ENCODE measurements at places on chromosomes 7 and 10.

GRCh38 chr10:118332236-118332635 is 9.9 kb downstream of the FAM204A start:
- DNase-seq: no peak

DNA sequence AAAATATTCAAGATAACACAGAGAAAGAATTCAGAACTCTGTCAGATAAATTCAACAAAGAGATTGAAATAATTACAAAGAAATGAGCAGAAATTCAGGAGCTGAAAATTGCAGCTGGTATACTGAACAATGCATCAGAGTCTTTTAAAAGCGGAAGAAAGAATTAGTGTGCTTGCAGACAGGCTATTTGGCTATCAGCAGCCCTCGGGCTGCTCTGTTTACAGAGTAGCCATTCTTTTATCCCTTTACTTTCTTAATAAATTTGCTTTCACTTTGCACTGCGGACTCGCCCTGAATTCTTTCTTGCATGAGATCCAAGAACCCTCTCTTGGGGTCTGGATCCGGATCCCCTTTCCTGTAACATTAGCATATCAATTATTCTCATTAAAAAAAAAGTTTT is 1040.0 kb downstream of the SORCS3 start:
- DNase-seq: no peak

- peak; percentile 89 for DNase-seq
Observed at GRCh38 chr10:31318382-31318853, 598 bp upstream of the ZEB1 start.

GRCh38 chr7:6165521-6166320 is 106.7 kb downstream of the CYTH3 start:
- DNase-seq: no peak

DNA sequence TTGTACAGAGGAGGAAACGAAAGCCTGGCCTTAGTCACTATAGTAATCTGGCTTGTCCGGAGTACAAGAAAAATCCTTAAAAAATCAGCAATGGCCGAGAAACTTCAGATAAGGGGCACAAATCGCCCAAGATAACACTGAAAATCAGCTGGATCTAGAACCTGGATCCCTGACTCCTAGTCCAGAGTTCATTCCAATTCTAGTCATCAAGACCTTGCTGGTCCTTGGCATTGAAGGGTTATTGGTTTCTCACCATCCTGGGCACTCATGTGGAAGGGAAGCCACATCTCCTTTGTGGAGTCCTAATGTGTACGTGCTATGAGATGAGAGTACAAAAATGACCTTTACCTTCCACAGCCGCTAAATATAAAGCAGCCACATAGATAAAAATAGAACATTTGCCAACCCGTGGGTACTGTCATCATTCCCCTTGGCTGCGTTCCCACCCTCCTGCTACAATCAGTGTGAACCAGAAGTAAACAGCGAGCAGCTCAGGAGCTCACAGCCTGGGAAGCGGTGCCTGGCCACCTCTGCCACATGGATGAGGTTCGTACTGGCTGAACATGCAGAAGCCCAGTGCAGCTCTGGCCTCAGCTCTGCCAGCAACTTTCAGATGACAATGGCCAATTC is 116.0 kb upstream of the PDLIM1 start:
- no peak for DNase-seq

DNA sequence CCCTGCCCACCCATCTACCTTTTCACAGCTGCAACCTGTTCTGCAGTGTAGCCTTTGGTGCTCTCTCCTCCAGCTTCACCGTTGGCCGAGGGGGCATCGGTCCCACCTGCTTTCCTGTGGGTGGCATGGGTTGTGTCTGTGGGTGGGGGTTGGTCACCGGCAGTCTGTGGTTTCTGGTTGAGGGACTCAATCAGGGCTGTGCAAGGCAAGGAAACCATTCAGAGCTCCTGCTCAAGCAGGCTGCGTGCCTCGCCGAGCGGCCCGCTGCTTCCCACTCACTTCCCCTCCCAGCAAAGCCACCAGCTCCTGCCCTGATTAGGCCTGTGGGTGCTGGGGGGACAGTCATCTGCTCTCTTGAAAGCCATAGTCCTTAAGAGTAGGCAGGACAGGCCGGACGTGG is 9.8 kb downstream of the DNAJB12 start:
- DNase-seq: no peak

DNA sequence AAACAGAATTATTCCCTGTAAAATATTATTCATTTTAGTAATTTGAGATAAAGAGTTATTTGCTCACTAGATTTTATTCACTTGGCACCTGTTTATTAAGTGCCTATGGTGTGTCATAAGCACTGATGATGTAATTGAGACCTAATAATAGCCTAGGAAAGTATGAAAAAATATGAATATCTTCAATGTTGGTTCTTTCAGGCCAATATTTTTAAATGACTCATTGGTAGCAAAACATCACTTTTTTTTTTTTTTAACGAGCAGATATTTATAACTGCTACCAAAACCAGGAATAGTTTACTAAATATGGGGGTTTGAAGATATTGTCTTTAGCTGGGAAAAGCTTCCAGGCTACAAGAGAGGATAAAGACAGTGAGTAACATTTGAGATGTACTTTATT is 228.0 kb downstream of the PRKG1 start:
- no peak for DNase-seq

DNA sequence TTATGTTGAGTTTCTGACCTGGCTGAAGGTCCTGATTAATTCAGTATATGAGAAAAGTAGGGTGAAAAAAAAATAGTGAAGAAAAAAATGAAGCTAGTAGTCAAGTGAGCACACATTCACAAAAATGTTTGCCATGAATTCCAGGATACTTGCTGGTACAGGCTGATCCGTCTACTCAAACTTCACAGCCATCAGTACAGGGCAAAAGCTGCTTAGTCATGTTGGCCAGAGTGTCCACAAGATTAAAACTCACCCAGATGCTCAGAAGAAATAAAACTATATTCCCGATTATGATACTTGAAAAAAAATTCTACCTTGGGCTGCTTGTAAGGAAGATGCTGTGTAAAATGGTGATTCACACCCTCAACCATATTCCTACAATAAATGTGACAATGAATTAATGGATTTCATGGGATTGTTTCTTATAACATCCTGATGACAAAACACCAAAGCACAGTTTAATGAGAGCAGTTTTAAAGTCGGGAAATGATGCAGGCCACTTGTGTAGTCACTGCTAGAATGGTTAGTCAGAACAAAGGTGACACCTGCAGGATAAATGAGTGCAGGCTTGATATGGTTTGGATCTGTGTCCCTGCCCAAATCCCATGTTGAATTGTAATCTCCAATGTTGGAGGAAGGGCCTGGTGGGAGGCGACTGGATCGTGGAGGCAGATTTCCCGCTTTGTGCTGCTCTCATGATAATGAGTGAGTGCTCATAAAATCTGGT is 49.2 kb upstream of the ANKRD1 start:
- DNase-seq: no peak

DNA sequence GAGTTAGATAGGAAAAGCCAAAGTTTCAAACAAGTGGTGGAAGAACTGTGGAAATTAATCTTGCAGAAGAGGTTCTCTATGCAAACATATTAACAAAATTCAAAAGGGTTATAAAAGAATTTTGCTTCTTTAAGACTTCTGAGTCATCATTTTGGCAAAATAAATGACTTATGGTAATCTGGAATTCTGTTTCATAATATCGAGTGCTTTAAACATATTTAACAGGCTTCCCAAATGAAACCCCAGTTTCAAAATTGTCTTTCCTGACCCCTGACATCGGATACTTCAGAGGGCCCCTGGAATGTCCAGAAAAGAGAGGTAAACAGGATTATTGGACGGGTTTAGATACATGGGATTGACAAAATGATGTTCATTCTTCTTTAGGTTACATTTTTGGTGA is 444.6 kb downstream of the HTR7 start:
- DNase-seq: no peak

- no peak for DNase-seq
Observed at GRCh38 chr7:134315679-134316538, 821 bp downstream of the SLC35B4 start.

DNA sequence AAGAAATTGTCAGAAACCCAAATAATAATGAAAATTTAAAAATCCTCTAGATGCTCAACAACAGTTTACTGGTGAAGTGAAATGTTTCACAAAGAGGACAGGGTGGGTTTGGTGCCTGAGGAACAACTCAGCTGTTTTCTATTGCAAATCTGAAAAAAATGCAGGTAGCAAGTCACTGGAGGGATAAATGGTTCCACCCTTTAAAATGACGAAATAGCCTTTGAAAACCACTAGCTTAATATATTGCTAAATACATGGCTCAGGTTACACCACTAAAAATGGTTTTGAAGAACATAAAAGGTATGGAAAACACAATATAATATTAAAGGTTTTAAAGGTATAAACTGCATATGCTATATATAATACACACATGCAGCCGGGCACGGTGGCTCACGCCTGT is 69.5 kb downstream of the LMBR1 start:
- DNase-seq: no peak

GRCh38 chr10:12661671-12662070 is 312.3 kb downstream of the CAMK1D start:
- no peak for DNase-seq

DNA sequence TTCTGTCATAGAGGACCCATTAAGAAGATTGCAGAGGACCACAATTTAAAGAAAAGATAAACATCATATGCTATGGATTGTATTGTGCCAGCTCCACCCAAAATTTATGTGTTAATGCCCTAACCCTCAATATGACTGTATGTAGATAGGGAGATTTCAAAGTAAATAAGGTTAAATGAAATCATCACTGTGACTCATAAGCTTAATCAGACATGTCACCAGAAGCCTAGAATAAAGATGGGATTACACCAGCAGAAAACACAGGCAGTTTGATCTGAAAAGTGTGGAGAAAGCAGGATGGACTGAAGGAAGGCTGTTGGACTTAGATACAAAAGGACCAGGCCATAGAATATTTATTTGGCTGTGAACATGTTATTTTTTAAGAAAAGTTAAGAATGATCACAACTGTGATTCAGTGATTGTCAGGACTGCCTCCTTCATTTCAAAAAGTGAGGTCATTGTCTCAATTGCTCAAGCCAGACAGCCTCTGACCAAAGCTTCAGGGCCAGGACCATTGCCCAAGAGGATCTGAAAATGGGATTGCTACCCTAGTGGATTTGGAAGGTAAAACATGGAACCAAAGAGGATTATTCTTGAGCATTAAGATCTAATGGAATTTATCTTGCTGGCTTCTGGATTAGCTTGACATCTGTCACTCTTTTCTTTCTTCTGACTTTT is 270.8 kb upstream of the POM121L12 start:
- DNase-seq: no peak

DNA sequence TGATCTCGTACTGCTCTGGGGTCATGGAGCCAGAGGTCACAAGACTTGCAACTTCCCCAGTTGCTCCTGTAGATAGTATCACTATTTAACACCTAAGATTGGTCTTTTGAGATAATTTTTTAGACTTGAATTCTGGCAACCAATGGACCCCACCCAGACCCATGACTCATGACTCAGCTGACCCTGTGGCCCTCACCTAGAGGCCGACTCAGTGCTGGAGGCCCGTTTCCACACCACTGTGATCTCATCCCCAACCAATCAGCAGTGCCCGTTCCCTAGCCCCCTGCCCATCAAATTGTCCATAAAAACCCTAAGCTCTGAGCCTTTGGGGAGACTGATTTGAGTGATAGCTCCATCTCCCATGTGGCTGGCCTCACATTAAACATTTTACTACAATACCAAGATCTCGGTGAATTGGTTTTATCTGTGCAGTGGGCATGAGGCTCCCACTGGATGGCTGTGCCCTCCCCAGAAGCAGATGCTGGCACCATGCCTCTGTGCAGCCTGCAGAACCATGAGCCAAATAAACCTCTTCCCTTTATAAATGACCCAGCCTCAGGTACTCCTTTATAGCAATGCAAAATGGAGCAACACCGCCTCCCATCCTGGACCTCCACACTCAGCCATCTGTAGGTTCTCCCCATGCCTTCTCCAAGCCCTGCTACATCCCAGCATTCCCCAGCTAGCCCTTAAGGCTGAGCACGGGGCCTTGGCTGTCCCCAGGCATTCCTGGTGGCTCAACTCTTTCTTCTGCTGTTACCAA is 98.8 kb downstream of the PRKAG2 start:
- no peak for DNase-seq

DNA sequence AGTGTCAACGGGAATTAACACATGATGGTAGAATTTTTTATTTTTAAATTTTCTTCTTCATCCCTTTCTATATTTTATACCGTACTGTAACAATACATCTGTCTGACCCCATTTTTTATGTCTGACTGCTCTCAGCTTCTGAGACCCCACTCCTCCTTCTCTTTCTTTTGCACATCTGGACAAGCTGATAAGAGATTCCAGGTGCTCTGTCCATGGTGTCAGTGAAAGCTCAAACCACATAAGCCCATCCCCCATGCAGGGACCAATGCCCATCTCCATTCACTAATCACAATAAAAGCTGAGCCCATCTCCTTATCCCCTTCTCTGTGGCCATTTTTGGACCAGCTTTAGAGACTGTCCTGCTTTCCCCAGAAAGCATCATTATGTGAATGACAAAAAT is 8.7 kb downstream of the GSDME start:
- no peak for DNase-seq

DNA sequence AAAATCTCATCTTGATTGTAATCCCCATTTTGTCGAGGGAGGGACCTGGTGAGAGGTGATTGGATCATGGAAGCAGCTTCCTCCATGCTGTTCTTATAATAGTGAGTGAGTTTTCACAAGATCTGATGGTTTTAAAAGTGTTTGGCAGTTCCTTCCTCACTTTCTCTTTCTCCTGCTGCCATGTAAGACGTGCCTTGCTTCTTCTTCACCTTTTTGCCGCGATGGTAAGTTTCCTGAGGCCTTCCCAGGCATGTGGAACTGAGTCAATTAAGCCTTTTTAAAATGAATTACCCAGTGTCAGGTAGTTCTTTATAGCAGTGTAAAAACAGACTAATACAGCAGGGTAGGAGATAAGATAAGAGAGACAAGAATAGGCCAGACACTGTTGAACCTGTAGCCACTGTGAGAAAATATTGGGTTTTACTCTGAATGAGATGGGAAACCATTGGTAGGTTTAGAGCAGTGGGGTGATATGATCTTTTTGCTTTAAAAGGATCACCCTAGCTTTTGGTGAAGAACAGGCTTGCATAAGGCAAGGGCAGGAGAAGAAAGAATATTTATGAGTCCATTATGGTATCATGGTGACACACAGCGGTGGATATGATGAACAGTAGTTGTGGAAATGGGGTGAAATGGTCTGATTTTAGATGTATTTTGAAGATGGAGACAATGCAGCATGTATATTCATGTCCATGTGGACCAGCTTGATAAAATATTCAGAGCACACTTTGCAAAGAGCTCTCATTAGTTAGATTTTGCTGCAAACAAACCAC is 11.5 kb downstream of the OR6B1 start:
- DNase-seq: no peak

- DNase-seq: peak; percentile 29
Observed at GRCh38 chr10:99431190-99431760, 851 bp upstream of the GOT1 start.

DNA sequence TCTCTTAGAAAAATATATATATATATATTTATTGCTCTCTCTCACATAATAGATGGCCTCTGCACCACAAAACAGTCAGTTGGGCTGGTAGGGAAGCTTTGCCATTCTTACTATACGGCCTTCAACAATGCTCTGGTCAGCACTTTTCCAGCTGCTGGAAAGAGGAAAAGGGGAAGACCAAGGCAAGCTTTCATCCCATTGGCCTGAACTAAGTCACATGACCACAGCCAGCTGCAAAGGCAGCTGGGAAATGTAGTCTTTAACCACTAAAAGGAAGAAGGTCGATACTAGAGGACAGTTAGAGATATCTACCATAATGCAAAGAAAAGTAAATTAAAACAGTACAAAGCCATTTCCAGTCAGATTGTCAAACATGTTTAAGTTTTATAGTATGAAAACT is 58.4 kb upstream of the MACROH2A2 start:
- no peak for DNase-seq

- DNase-seq: no peak
Observed at GRCh38 chr7:12553416-12553815, 17.1 kb upstream of the SCIN start.

Measured in naive B cell (primary cell).